ENCODE measurements at places on chromosomes 1 and 21.

DNA sequence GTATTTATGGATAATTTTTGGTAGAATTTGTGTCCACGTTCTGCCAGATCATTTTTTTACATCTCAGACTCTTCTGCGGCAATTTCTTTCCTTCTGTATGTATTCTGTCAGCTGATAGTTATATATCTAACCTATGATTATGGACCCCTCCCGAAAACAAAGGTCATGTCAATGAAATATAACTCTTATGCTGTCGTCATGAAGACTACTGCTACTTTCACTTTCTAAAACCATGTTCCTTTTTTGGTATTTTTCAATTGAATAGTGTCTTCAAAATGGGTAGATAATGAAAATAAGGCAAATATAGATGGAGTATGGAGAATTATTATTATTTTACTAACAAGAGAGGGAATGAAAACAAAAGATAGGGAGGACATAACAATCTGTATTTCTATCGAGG lies 3.2 kb downstream of the ANGPTL1 start:
- DNase-seq = no peak

- no peak for DNase-seq
These were observed 327.3 kb upstream of the AJAP1 start for GRCh38 chr1:4327142-4327541.

GRCh38 chr1:97143236-97143882 lies 421.8 kb downstream of the PTBP2 start:
- no peak for DNase-seq

DNA sequence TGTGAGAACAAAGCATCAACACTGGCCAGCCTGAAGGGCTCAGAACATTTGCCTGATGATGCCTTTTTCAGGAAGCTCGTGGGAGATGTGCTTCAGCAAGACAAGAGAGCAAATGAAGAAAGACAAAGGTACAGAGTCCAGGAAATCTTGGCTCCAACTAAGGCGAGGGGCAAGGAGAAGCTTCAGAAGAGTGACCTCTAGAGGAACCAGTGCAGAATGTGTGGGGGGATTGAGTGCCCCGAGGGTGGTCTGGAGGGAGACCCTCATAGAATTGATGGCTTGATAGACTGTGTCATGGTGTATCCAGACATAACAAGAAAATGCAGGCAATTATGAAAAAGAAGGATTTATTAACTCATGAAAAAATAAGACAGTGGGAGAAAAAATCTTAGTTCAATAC lies 15.3 kb upstream of the NLRP3 start:
- no peak for DNase-seq

- DNase-seq = no peak
These were observed 49.7 kb upstream of the EPB41 start for GRCh38 chr1:28864695-28865094.

DNA sequence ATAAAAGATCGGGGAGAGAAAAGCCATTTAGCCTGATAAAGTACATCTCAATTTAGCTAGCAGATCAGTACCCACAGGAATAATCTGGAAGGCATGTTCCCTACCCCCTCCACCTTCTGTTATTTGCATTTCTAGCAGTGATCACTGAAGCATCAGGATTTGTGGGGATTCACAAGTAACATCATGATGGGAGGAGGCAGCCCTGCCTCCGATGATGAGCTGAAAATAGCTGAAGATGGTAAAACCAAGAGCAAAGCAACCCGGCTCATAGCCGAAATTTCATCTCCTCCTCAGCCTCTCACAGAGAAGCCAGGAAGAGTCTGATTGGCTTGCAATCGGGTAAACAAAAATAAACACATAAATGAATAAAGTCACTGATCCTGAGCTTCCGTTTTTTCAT lies 2.4 kb downstream of the CCSAP start:
- DNase-seq = no peak

DNA sequence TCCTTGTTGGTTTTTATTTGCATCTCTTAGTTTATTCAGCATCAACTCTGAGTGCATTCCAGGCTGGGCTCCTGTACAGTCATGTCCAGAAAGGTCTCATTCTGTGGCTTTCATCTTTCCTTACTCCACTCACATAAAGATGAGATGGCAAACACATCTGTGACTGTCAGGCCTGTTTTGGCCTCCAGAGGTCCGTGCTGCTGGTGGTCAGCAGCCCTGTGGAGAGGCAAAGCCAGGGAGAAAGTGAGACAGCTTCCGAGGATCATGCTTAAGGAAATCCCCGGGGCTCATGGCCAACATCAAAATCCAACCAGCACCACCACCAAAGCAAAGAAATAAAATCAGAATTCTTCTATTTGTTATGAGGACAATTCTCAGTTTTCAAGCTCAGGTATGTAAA lies 96.1 kb upstream of the HIVEP3 start:
- no peak for DNase-seq

GRCh38 chr1:65153635-65154034 lies 5.6 kb downstream of the AK4 start:
- no peak for DNase-seq

DNA sequence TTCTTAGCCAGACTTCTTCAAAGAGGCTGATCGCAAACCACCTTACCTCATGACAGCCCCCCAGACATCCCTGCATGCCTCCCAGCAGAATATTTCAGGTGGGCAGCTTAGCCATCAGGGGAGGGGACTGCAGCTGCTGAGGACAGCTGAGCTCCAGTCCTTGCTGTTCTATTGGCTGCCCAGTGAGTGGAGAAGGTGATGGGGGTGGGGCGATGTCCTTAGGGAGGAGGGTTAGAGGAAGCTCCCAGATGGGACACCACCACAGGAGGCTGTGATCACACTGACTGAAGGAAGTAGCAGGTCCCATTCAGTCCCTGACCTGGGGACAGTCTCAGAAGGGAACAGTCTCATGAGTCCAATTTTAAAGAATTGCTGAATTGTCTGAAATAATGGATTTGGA lies 38.3 kb downstream of the GJA5 start:
- DNase-seq = no peak

DNA sequence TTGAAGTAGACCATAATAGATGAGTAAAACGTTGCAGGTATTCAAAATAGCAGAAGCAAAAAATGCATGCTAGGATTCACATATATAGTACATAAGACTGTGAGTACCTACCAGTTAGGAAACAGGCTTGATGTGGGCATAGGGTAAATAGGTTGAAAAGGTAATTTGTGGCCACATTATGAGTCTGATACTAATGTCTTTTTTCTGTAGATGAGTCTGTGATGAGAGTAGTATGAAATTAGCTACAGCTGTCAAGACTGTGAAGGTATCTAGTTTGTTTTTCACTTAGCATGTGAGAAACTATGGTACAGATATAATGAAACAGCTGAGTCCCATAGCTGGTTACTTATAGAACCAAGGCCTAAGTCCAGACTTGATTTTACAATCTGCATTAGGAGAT lies 12.4 kb upstream of the SPATA1 start:
- DNase-seq = no peak

GRCh38 chr1:235122348-235122747 lies 6.3 kb downstream of the TOMM20 start:
- DNase-seq = no peak

- DNase-seq = no peak
These were observed 84.9 kb upstream of the C21orf91 start for GRCh38 chr21:17903929-17904639.
